AG08395 (cell line): ENCODE measurements at places on chromosomes 1 and 21.

GRCh38 chr21:15138490-15138889, 73.7 kb upstream of the NRIP1 start:
- DNase-seq: no peak

- no peak for DNase-seq
These were observed 43.9 kb downstream of the SKI start for GRCh38 chr1:2271841-2272655.

DNA sequence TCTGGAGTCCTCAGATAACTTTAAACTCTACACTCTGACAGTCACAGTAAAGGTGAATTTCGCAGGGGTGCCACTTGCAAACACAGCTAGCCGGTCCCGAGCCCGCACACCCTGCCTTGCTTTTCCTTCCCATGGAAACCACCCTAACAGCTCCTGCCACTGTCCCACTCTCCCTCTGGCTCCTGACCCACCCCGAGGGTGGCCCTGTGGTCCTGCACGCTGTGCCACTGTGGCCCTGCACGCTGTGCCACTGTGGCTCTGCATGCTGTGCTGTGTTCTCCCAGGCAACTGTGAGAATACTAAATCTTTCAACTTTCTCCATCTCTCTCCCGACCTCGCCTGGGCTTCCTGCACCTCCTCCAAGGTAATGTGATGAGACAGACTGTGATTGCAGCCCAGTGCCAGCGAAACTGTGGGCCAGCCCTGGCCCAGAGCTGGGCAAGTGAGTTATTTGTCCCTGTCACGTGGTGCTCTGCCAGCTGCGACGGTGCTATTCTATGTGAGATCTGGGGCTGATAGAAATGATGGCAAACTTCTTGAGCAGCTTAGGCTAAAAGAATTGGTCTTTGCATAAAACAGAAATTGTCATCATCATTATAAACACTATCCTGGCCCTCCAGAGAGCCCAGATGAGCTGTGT, 63.4 kb upstream of the TARBP1 start:
- DNase-seq: no peak

GRCh38 chr1:239587574-239588369, 201.4 kb downstream of the CHRM3 start:
- no peak for DNase-seq

DNA sequence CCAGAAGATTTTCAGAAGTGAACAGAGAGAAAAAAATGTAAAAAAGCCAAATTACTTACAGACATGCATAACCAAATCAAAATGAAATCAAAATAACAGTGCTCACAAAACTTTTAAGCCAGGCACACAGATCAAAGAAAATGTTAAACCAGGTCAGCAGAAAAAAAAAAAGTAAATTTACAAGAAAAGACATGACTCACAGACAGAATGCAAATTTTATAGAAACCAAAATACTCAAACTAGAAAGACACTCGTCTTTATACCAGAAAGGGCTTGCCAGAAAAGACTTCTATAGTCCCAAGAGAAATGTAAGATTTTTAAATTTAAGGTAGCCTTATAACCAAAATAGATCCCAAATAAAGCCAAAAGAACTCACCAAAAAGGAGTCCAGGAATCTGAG, 86.5 kb upstream of the COG2 start:
- DNase-seq: no peak

- DNase-seq: no peak
These were observed 3.8 kb downstream of the IRF2BP2 start for GRCh38 chr1:234605983-234606783.

DNA sequence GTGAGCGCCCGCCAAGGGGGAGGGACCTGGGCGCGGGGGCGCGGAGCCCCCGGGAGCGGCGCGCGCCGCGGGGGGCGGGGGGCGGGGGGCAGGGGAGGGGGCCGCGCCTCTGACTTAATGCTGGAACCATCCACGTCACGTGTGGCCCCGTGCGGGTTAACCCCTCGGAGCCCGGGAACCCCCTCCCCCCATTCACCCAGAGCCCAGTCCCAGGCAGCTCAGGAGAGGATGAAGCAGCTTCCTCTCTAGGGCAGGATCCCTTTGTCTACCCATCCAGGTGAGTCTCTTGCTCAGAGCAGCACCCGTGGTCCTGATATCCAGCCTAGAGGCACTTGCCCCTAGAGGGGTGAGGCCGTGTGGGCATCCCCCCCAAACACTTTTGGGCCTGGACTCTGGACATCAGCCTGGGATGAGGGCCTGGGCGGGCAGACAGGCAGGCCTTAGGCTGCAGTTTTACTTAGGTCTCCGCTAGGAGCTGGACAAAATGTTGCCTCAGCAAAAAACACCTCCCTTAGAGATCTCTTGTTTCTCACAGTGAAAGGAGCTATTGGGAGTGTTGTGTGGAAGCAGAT, at the start of gene ALX3:
TSS of gene ALX3 (minus strand) at position 2 of the 572 bp plus-strand sequence. CDS start 60 bp downstream, outside the sequence.
- no peak for DNase-seq

- no peak for DNase-seq
These were observed 5.2 kb downstream of the TMPRSS3 start for GRCh38 chr21:42390696-42391095.

- no peak for DNase-seq
These were observed 7.7 kb downstream of the LPGAT1 start for GRCh38 chr1:211822677-211823407.

DNA sequence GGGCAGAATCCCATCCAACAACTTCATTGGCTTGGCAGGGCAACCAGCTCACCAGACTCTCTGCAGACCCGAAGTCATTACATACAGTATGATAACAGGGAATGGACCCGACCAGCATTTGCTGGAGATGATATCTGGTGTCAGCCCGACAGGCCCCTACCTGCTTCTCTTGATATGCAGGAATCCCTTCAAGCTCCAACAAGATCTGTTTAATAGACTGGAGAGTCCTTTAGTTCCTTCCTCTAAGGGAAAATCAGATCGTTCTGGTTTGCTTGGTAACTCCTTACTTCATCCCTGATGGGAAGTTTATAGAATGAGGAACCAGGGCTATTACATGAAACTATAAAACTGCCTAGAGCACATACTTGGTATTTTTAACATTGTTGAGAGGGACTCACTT, 61.2 kb downstream of the EDARADD start:
- DNase-seq: no peak

DNA sequence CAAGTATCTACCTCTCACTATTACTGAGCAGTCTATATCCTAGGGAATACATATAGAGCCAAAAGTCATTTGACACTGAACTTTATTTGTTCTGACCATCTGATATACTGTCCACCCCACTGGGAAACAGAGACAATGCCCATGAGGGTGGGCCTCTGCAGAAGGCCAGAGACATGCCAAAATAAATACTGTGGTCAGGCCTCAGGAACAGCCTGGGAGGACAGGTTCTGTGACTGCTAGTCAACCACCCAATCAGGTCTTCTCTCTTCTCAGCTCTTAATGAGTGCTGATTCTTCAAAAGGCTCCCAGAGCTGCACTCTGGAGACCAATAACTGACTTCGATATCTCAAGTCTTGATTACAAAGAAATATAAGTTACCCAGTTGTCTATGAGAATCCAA, 5.5 kb upstream of the ANKRD35 start:
- no peak for DNase-seq

- DNase-seq: peak; percentile 86
These were observed 31.4 kb downstream of the DDR2 start for GRCh38 chr1:162663589-162664106.

- no peak for DNase-seq
These were observed 130.0 kb upstream of the ZNHIT6 start for GRCh38 chr1:85838238-85838637.

GRCh38 chr1:201911826-201912571, 23.3 kb downstream of the SHISA4 start:
- no peak for DNase-seq

- no peak for DNase-seq
These were observed 69.8 kb downstream of the ITGB3BP start for GRCh38 chr1:63453232-63453631.

- no peak for DNase-seq
These were observed 38.8 kb downstream of the FAAP20 start for GRCh38 chr1:2155788-2156187.

GRCh38 chr1:227094249-227094966, 154.3 kb downstream of the COQ8A start:
- DNase-seq: no peak

DNA sequence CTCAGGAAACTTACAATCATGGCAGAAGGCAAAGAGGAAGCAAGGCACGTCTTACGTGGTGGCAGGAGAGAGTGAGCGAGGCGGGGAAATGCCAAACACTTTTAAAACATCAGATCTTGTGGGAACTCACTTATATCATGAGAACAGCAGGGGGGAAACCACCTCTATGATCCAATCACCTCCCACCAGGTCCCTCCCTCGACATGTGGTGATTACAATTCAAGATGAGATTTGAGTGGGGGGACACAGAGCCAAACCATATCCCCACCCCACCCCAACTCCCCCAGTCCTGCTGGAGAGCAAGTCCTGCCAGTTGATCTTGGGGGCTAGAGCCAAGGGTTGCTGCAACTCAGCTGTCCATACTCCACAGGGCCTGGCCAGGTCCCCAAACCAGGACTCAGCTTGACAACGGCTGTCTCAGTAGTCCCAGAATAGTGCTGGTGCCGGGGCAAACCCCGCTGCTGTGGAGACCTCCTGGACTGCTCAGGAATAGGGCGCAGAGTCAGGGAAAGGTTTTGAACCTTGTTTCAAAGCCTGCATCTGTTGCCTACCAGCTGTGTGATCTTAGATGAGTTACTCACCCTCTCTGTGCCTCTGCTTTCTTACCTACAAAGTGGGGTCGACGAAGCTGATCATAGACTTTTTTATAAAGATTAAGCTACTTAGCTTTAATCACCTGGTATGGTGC, 79.5 kb downstream of the STUM start:
- DNase-seq: no peak

DNA sequence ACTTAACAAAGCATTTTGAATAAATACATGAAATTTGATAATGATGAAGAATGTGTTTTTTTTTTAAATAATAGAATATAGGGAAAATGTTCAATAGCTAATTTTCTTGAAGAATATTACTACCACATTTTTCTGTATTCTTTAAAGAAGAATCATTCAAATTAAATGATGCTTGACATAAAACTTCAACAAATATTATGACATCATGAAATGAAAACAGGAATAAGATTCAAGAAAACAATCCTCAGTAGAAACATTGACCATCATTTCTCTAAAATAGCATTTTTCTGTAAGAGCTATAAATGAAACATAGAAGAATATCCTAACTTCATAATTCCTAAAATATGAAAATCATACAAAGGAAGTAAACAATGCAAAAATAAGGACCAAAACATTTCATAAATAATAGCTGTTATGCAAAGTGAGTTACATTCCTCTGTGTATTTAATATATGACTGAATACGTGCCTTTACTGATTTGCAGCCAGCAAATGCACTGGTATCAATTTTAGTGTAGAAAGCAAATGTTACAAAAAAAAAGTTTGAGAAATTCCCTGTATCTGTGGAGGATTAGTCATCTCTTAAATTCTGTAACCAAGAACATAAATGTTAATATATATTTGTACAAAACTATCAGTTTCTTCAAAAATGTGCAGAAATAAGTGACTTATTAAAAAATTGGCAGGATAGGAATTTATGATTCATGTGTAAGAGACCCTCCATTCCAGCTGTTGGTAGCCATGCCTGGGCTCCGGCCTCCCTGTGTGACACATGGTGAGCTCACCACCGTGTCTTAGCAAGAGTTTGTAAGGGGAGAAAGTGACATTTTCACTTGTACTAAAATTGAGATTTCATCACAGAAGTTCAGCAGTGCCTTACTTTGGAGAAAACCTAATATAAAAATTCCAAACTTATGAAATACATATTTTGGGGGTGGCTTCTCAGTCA, 15.0 kb upstream of the PTPN14 start:
- peak; percentile 66 for DNase-seq

- no peak for DNase-seq
These were observed 39.6 kb upstream of the PALMD start for GRCh38 chr1:99606306-99606705.

GRCh38 chr1:235919127-235919832, 52.6 kb upstream of the LYST start:
- DNase-seq: no peak

DNA sequence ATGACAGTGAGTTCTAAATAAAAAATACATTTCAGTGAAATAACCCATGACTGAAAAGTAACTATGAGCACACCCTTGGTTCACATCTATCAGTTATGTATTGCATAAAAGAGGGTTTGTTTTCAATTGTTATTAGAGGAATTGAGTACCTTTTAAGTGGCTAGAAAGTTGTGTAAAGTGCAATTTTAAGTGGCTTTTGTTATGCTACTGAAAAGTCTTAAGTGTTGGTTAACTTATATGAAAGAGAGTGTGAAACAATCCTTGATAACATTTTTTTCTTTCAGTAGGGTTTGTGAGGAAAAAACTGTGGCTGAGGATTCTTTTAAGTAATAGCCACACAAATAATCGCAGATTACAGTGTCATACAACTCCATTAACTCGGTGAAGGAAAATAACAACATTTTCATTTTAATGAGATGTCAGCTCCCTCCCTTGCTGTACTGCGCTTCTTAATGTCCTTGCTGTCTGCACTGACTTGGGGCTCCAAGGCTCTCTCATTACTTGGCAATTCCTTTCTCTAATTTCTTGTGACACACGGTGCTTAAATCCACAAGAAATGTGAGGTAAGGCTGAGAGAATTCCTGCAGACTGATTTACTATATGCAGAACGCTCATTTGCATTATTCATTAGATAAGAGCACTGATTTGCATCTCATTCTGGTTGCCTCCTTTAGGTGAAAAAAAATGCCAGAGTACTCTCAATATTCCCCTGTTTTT, 40.6 kb downstream of the NTNG1 start:
- DNase-seq: no peak

DNA sequence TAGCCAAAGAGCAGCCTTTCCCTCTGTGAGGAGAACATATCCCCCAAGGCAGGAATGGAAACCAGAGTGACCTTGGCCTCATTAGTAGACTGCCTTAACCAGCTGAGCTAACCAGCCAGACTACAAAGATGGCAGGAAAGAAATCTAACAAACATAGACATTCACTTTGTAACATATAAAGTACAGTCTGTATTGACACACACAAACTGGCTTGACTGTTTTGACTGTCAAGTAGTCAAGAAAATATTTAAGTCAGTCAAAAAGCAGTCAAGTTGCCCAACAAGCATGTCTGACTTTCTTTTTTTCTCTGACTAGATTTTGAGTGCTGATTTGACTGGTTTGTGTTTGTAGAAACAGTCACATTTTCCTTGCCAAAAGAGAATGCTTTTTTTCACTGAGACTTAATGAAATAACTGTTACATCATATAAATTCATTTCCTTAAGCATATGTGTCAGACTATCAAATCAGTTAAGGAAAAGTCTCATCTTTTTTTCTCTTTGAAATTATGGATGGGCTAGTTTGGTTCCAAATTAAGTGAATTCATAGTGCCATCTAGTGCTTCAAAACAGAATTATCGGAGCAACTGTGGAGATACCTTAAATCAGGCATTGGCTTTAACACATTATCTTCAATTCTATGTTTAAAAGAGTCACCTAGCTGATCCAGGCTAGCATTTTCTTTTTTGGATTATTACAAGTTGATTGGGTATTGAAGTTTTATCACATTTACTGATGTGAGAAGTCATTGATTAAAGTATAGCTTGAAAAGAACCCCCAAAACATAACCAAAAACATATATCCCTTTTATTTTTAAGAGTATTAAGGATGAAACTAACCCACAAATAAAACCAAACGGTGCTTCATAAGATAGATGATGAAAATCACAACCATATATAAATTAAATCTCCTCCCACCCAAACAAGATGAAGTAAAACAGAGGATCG, 75.0 kb downstream of the ATP6V1G3 start:
- DNase-seq: peak; percentile 45

- DNase-seq: no peak
These were observed 27.5 kb upstream of the RSPO1 start for GRCh38 chr1:37662031-37662755.
